ENCODE measurements at places on chromosomes 16 and 17. TPM values are rescaled to one million over a fixed set of nuclear protein-coding genes. Genes with fewer than 3 reads are reported as not detected.
A peak's percentile ranks its signal among the peaks of the same experiment; 100 is the strongest.

Gene EFCAB5
- total RNA-seq = not detected

Gene DCTN5
- 25.7 TPM for total RNA-seq

- no peaks in the 10 kb centered on the region for H3K27me3 ChIP-seq
- no peak overlapping the region for H3K4me3 ChIP-seq
- no peaks in the 10 kb centered on the region for H3K4me1 ChIP-seq
- H3K27ac ChIP-seq = no peak overlapping the region
- H3K36me3 ChIP-seq = no peaks in the 10 kb centered on the region
- DNase-seq = no peak
Measured at GRCh38 chr17:82204831-82205719, 7.6 kb downstream of the CCDC57 start.

DNA sequence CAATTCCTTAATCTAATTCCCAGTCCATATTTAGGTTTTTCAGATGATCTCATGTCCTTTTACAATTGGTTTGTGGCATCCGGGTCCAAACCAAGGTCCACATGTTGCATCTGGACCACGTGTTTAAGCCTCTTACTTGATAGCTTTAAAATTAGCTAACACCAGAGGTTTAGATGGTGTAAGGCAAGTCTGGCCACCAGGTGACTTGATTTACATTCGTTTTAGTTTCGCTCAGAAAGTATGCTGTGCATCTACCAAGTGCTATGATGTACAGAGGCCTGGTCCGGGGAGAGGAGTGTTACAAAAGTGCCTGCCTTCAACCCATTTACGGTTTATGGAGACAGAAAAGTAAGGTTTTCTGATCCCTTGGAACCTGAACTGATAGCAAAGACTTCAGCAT lies 878 bp upstream of the DNAJA2 start:
- H3K27ac ChIP-seq = peak overlapping the region; percentile 95
- DNase-seq = no peak
- H3K4me3 ChIP-seq = peak overlapping the region; percentile 90

DNA sequence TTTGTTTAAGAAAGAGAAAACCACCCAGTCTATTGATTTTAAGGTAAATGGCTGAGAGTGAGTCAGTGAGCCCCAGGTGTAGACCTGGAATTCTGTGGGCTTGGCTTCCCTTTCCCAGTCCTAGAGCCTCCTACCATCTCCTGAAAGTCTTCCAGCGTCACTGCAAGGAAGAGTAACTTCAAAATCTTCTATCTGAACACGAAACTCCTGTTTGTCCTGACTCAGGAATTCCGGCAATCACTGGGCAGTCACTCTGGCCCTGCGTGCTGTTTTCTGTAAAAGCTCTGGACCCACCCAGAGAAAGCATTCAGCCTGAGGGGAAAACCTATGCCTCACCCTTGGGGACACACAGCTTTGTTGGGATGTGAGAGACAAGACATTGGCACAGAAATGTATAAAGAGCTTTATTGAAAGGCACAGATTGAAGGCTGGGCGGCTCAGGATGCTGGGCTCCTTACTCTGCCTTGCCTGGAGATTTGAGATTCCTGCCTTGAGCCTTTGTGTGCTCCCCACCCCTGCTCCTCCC lies 15.9 kb downstream of the MINK1 start:
- no peak overlapping the region for H3K4me3 ChIP-seq
- H3K36me3 ChIP-seq = no peaks in the 10 kb centered on the region
- H3K27ac ChIP-seq = no peak overlapping the region
- peaks cover 17% of the 10 kb centered on the region for H3K4me1 ChIP-seq
- no peak for DNase-seq

All from right atrium auricular region (tissue), 2 donors.